Hippocampal formation (tissue), 2 donors: ENCODE measurements at places on chromosomes 5 and 9.

- no peak for DNase-seq
Measured at GRCh38 chr5:154287136-154287535, 96.6 kb downstream of the GALNT10 start.

DNA sequence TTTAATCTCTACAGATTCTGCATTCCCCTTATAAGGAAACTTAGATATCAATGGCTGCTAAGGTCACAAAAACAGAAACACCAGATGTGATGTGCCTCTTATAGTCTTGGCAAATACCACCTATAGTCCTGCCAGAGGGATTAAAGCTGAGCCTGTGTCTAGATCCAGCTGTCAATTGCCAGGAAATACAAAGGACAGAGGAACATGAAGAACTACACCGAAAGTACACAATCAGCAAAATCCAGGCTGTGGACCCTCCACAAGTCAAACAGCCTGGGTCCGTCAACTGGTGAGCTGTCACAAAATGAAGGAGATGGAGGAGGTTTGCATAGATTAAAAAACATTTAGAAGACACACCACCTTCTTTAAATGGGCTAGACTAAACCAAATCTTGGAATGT lies 85.4 kb downstream of the KLF4 start:
- no peak for DNase-seq

DNA sequence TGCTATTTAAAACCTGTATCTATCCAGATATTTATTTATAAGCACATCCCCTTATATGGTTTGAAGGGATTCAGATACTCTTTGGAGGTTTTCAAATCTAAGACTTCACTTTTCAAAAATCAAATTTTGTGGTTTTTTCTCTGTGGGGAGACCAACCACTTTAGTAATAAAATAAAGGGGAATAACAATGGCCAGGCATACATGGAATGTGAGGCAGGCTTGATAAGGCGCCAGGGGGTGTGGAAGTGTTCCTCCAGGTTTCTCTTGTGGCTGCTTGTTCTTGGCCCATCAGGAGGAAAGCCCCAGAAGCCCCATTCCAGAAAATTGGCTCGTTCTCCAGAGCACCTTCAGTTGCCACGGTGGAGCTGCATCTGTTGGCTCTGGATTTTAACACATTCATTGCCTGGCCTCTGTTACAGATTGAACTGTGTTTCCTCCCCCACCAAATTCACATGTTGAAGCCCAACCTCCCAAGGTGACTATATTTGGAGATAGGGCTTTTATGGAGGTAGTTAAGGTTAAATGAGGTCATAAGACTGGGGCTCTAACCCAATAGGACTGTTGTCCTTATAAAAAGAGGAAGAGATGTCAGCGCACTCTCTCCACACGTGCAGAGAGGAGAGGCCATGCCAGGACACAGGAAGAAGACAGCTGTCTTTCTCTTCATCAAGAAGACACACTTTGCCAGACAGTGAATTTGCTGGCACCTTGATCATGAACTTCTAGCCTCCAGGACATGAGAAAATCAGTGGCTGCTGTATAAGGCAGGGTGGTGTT lies 195.9 kb downstream of the TMEM38B start:
- no peak for DNase-seq

- DNase-seq = no peak
Measured at GRCh38 chr5:140189977-140190871, 15.2 kb downstream of the CYSTM1 start.

- DNase-seq = no peak
Measured at GRCh38 chr9:78857373-78858225, 560.7 kb downstream of the PSAT1 start.

DNA sequence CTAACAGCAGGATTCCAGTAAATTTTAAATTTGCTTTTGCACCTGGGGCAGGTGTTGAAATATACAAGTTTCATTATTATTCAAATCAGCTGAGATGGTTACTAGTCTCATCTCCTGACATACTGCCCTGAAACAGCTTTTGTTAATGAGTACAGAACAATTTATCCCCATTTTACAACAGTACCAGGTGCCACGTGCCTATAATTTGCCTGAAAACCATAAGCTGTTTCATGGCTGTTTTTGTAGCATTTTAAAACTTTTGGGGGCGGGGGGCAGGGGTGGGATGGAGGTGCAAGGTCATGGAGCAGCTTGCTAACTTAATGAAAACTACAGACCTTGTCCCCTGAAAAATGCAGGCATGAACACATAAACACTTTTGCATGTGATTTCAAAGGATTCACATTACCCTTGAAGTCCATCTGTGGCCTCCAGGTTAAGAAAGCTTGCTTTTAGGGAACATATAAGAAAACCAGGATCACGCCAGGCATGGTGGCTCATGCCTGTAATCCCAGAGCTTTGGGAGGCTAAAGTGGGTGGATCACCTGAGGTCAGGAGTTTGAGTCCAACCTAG lies 42.1 kb downstream of the TIMD4 start:
- no peak for DNase-seq

DNA sequence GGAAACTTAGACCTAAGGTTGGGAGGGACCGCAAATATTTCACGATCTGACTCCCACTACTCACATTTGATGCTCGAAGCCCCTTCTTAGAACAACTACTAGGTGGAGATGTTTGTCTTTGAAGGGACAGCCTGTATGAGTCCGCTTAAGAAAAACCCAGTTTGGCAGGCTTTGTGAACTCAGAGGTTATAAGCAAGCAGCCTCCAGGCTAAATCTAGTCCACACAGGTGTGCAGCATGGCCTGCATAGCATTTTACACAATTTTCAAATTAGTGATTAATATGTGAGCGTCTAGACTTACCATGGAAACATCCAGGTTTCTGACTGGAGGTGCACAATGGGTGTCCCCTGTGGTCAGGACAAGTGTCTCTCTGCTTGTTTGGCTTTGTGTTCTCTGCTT lies 127.1 kb downstream of the KIF4B start:
- no peak for DNase-seq

DNA sequence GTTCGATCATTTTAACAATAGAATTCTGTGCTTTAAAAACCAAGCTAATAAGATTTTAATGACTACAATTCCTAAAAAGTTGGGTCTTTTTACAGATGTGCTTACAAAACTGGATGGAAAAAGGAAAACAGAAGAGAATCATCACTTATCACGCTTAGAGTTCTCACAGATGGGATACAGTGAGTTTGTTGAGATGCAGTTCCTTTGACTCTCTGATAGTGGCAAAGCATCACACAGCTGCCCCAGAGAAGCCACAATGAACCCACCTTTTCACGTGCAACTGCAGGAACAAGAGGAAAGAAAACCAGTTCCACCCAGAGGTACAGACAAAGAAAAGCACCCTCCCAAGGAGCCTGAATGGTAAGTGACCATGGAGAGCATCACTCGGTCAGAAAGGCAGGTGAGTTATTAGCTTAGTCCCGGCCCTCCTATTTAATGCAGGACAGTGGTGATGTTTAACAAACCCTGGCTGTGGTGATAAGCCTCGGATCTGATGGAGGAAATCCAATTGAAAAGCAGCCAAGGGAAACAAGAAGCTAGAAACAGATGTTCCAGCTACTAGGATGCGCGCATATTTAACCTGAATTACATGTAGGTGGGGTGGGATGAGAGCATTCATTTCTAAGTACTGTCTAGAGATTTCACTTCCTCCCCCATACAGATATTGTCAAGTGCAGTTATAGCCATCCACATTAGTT lies 167.7 kb downstream of the TARS1 start:
- DNase-seq = no peak

DNA sequence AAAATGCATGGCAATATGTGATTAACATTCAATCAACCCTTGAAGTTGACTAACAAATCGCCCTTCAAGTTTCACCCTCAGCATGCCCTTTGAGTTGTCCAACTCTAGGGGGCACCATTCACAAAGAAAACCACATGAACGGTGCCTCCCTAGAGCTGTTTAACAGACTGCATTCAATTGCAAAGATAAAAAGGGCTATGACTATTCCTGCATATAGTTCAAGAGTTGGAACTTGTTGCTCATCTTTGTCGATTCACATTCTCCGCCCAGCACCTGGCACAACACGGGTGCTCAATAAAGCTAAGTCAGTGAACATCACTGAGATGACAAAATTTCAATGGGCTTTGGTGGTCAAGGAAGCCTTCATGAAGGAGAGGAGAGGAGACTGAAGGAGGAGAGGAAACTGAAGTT lies 69.6 kb upstream of the SLC30A5 start:
- peak; percentile 28 for DNase-seq

GRCh38 chr9:130829762-130830161 lies 5.3 kb upstream of the ABL1 start:
- no peak for DNase-seq

GRCh38 chr9:19446361-19446861 lies 37.6 kb downstream of the ACER2 start:
- no peak for DNase-seq

DNA sequence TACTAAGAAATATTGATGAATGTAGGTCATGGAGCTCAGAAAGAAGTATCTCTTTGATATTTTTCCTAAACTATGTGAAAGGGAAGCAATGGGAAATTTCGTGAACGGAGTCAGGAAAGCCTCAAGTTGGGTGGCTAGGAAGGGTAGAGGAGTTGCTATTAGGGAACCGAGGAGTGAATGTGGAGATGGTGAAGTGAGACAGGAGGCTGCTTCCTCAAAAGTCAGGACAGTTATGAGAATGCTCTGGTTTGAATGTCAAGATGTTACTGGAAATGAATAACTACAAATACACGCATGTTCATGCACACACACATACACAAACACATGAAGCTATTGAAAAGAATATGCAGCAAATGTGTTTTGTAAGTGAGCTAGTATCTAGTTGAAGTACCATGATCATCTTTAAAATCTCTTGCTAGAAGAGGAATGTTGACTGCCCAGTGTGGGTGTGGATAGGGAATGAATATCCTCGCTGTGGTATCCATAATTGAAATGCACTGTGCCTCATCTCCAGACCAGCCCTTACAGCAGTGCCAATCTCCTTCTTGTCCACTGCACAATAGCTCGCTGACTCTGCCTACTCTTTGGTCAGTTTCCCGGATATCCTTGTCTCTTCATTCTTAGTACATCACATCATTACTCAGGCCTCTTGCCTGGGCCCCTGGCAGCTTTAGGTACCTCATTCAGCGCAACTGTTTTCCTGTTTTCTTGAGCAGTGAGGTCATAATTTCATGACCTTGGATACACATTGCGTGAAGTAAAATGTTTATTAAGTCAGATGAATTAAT lies 21.9 kb upstream of the PDCD1LG2 start:
- DNase-seq = no peak

DNA sequence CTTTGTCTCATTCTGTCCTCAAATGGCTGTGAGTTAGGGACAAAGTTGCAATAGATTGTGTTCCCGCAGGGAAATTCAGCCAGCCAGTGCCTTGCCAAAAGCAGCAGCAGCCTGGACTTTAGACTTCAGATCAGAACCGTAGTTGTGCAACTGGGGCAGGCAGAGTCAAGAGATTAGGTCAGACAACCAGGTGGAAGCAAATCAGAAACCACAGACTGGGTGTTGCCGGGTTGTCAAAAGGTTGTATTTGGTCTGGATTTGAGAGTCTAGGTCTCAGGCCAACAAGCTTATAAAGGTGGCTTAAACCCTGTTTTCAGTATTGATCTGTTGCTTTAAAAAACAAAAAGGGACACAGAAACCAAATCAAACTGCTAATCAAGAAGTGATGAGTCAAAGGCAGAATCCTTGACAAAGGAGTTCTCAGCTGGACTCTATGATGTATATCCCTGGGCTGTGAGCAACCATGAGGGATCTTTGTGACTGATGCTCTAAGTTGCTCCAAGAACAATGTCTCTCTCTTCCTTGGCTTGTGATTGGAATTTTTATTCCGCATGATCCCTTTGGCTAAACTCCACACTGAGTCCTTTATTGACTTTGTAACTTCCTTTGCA lies 20.9 kb downstream of the RFK start:
- DNase-seq = no peak

DNA sequence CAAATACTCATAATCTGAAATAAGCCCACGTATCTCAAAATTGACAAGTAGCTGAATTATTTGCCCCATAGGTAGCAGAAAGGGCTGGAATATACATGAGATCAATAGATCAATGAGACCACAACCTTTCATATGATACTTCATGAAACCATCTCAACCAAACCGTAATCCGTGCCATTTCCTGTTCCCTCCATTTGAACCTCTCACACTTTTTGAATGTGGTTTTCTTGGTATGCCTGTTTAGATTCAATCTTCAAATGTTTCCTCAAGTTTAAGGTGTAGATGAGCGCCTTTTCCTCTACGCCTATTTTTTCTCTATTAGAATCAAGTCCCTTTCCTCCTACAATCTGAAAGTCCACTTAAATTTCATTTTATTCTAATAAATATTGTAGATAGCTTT lies 805.5 kb downstream of the EFNA5 start:
- DNase-seq = no peak

DNA sequence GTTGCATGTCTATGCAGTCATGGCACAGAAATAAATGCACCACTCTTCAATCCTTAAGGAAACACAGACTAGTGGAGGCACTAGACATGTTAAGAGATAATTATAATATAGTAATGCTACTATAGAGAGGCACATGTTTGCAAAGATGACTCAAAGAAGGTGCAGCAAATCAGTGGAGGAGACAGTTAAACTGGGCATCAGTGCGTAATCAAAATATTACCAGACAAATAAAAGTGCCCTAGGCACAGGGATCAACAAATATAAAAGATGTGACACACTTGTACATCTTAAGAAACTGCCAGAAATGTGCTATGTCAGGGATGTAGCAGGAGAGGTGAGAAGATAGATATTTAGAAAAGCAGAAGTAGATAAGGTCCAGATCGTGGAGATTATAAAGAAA lies 642.1 kb downstream of the SLCO4C1 start:
- DNase-seq = no peak

DNA sequence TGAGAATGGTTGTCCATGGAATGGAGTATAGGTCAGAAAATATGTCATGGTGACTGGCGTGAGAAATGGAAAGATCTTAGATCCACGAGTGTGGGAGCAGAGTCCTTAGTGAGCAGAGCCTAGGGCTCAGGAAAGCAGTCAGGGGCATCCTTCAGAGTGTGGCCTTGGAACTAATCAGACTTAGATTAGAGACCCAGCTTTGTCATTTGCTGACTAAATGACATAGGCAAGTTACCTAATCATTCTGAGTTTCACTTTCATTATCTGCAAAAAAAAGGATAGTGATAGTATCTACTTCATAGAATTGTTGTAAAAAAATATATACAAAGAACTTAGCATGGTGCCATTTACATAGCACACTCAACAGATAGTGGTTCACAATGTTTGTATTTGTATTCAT lies 24.3 kb upstream of the SLIT3 start:
- no peak for DNase-seq

- DNase-seq = no peak
Measured at GRCh38 chr5:141636106-141636412, 590 bp downstream of the HDAC3 start.
